ENCODE measurements at places on chromosomes 16 and 17.

GRCh38 chr17:7466639-7467341 lies 12.6 kb downstream of the ZBTB4 start:
- DNase-seq = peak; percentile 78

DNA sequence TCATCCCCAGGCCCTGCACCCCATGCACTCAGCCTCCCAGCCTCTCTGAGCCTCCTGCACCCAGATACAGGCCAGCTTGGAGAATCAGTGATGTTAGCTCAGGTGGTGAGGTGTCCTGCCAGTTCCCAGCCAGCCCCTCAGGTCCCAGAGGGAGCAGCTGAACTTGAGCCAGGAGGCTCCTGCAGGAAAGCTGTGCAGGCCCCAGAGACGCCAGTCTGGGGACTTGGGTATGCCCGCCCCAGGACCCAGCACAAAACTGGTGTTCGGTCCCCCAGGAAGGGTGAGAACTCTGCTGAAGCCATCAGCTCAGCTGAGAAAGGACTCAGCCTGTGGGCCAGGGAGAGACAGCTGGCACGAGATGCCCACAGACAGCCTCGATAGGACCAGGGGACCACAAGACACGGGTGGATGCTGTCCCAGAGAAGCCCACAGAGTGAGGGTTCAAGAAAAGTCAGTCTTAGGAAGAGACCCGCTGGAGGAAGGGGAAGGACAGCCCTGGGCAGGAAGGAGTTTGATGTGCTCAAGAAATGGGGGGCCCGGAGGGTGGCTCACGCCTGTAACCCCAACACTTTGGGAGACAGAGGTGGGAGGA lies 11.0 kb downstream of the ENDOV start:
- DNase-seq = no peak

DNA sequence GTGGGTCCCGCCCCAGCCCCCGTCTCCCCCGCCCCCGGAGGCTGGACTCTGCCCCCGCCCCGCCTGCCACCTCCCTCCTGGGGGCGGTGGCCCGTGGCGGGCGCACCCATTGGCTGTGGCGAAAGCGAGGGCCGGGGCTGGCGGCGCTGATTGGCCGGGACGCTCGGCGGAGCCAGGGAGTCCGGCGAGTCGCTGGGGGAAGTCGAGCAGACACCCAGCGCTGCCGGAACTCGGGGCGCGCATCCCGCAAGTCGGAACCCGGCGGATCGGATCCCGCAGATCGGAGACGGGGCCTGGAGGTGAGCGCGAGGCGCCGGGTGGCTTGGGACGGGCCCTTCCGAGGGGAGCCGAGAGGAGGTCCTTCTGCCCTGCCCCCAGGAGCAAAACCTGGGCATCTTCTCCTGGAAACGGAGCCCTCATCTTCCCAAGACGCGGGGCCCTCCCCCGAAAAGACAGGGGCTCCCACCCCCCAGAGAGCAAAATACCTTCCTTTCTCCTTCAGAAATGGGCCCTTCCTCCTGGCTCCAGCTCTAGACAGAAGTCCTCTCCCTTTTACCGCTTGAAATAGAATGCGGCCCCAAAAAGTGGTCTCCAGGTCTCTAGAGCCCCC lies at the start of gene ABAT:
TSS of gene ABAT (plus strand) at position 205 of the 610 bp plus-strand sequence. CDS start 61,123 bp downstream, outside the sequence.
- peak; percentile 16 for DNase-seq

GRCh38 chr16:2205967-2206313 lies 686 bp downstream of the MLST8 start:
- DNase-seq = no peak

GRCh38 chr16:27802664-27803439 lies 252.9 kb downstream of the KATNIP start:
- DNase-seq = no peak

DNA sequence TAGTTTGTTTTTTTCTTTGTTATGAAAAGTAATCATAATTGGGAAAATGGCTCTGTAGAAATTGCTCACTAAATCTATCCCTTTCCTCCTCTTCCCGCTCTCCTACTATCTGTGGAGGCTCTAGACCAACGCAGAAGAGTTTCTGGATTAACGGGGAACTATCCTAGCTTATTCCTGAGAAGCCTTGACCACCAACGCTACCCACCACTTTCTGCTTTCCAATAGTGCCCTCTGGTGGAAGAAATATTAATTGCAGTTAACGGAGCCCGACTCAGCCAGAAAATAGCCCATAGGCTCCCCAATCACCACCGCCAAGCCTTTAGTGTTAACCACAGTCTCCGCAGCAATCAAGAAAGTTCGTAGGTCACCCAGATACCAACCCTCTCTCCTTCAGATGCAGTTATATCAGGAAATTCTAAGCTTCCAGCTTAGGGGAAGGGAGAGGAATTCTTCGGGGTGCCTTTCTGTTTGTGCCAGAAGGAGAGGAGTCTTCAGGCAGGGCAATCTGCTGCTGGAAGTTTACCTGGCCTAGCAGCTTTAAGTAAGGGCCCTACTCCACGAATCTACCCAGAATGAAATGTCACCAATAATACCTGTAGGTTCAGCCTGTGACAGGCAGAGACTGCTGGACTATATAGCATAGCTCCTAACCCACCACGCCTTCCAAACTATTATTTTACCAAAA lies 23.0 kb upstream of the NSRP1 start:
- DNase-seq = peak; percentile 40

DNA sequence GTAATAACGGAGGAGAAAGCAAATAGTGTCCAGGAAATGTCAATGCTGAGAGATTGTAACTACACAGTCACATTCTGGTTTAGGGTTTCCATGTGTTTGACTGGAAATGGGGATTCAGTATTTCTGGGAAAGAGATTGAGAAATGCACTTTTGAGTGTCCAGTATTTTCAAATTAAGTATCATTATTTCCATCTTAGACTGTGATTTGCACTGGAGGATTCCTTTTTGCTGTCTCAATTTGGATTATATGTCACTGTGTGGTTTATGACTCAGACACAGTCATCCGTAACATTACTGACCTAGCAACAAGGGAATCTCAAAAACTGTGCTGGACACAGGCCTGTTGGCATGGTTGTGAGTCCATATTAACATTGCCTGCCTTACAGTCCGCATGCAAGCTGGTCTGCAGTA lies 681.4 kb downstream of the CDH11 start:
- peak; percentile 97 for DNase-seq

DNA sequence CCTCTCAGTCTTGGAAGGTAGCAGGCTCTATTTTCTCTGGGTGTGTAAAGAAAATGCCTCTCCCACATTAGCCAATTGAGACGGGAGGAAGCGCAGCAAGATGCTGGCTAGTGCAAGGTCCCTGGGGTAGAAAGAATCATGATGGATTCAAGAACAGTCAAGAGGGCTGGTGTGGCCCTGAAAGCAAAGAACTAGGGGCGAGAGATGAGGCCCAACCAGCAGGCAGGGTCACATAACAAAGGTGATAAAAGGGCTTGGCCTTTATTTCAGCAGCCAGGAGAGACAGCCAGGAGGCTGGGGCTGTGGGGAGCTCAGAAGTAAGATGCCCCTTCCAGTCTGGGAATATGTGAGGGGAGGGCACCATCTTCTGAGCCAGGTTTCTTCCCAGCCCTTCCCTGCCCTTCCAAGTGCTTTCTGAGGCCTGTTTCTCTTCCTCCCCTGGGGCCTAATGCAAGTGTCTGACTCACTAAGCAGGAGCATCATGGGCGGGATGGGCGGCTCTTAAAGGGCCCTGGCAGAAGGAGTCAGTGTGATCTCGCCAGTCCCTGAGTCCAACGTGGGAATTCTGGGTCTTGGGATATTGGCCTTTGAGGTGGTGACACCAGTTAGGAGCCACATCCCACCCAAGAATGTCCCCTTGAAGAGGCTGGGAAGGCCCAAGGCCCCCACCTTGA lies 3.9 kb upstream of the NLRC5 start:
- peak; percentile 61 for DNase-seq

DNA sequence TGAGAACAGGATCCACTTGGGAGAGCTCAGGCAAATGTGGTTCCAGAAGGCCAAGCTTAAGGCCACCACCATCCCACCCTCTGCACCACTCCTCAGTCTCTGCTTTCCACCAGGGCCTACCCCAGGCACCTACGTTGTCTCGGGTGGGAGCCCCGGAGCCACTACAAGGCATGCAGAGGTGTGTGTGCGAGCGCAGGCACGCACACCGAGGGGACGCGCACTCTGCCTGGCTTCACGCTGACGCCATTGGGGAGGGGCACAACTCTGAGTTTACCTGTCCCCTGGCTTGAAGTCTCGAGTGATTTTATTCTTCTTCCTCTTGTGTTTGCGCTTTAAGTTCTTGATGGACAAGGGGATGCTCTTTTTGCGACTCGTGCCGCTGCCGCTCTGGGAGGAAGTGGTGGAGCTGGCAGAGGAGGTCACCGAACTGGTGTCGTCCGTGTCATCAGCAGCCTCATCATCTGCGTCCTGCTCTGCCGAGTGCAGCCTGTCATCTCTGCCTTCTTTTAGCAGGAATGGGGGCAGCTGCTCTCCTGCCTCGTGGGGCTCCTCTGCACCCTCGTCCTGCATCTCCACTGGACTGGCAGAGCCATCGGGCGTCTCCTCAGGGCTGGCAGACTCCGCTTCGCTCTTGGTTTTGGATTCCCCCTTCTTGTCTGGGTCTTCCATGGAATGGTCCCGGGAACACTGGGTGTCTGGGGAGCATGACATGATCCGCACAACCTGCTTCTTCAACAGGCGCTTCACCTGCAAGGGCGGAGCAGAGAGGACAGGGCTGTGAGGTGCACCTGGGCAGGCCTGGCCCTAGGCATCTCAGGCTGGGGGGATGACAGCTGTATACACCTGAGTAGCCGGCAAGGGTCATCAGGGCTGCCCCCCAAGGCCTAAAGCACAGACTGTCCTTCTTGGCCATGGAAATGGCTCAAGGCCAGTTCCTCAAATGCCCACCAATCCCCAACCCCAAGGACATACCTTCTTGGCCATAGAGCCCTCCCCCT lies 15.1 kb downstream of the SPHK1 start:
- no peak for DNase-seq
